Prostate gland (tissue), 2 donors: ENCODE measurements at places on chromosomes 2 and 18. TPM values are rescaled to one million over a fixed set of nuclear protein-coding genes. Genes with fewer than 3 reads are reported as not detected.
A peak's percentile ranks its signal among the peaks of the same experiment; 100 is the strongest.

RTP5 gene
- 0.14 TPM for total RNA-seq

DNA sequence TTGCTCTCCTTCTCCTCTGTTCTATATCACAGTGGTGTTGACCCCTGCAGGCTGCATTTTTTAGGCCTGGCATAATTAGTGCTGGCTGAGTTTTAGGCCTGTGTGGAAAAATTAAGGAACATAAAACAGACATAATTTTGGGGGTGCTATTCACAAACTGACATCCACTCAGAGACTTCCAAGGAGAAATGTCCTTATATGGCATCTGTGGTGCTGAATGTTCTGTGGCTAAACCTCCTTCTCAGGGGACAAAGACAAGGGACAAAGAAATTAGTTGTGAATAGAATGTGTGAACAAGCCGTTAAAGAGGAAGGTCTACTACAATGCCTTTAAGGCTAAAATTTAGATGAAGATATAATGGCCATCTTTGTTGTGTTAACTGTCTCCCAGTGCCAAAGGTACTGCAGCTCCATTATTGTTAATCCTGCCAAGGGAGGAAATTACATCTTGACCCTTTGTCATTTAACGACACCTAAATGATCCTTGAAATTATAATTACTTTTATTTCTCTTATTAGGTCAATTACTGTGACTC, 870.0 kb upstream of the CHAC2 start:
- no peaks in the 10 kb centered on the region for H3K27me3 ChIP-seq
- DNase-seq, result no peak
- no peaks in the 10 kb centered on the region for H3K36me3 ChIP-seq
- no peaks in the 10 kb centered on the region for H3K4me1 ChIP-seq
- no peak overlapping the region for H3K27ac ChIP-seq
- H3K4me3 ChIP-seq, result no peak overlapping the region

- H3K36me3 ChIP-seq, result no peaks in the 10 kb centered on the region
- no peaks in the 10 kb centered on the region for H3K4me1 ChIP-seq
- H3K27me3 ChIP-seq, result no peaks in the 10 kb centered on the region
- no peak overlapping the region for H3K4me3 ChIP-seq
- DNase-seq, result no peak
Measured at GRCh38 chr18:78765142-78765541, 214.5 kb upstream of the SALL3 start.

GRCh38 chr2:207603486-207603885, 21.7 kb downstream of the METTL21A start:
- no peak overlapping the region for H3K27ac ChIP-seq
- H3K27me3 ChIP-seq, result no peaks in the 10 kb centered on the region
- no peaks in the 10 kb centered on the region for H3K4me1 ChIP-seq

DNA sequence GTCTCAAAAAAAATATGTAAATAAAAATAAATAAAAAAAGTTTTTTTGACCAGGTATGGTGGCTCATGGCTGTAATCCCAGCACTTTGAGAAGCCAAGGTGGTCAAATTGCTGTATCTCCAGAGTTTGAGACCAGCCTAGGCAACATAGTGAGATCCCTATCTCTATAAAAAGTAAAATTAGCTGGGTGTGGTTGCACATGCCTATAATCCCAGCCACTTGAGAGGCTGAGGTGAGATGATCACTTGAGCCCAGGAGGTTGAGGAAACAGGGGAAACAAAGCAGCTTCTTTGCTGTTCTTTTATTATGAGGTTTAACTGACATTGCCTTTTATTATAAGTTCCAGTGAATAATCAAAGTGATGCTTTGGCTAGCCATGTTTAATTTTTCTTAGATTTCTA, 25.0 kb downstream of the ACTR2 start:
- no peaks in the 10 kb centered on the region for H3K27me3 ChIP-seq
- no peak overlapping the region for H3K27ac ChIP-seq
- no peak for DNase-seq

DNA sequence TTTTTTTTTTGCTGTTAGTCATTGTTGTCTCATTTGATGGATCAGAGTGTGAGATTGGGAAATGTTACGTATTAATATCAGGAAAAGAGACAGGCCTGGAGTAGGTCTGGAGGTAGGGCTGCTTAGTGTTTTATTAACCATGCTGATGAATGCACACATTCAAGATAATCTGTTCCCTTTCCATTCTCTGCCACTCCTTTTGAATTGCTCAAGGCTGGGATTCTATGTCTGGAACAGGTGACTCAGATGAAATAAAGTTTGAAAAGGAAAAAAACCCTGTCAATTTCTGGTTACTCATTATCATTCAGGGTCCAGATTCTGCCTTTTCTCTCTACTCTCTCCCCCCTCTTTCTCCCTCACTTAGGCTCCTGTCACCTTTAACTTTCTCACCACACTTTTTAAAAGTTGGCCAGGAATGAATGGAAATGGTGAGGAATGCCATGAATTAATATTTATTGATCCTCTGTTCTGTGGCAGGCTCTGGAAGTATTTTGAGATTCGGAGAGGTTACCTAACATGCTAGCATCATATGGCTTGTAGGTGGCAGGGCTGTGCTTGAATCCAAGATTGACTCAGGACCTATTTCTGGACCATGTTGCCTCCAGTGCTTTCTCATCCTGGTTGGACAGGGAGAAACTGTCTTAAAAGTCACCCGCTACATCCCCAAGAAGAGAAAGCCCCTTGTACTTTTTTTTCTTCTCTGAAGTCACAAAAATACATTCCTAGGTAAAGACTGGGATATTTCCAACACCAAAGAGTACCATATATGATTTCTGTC, 40.2 kb downstream of the MAP4K4 start:
- H3K4me3 ChIP-seq, result no peak overlapping the region
- H3K27ac ChIP-seq, result no peak overlapping the region
- no peaks in the 10 kb centered on the region for H3K27me3 ChIP-seq

TDRD15 gene
- total RNA-seq, result not detected

ASXL3 gene
- total RNA-seq, result 5.1 TPM

GRCh38 chr2:176081837-176082524, 1.8 kb downstream of the EVX2 start:
- no peak for DNase-seq
- peaks cover 28% of the 10 kb centered on the region for H3K27me3 ChIP-seq
- no peaks in the 10 kb centered on the region for H3K4me1 ChIP-seq
- H3K36me3 ChIP-seq, result no peaks in the 10 kb centered on the region
- H3K27ac ChIP-seq, result peak overlapping the region; percentile 77

COL4A3 gene
- 7.0 TPM for total RNA-seq

- no peak overlapping the region for H3K27ac ChIP-seq
- no peak for DNase-seq
- no peaks in the 10 kb centered on the region for H3K4me1 ChIP-seq
- no peaks in the 10 kb centered on the region for H3K27me3 ChIP-seq
Measured at GRCh38 chr18:46013484-46014189, 46.5 kb upstream of the EPG5 start.

DNA sequence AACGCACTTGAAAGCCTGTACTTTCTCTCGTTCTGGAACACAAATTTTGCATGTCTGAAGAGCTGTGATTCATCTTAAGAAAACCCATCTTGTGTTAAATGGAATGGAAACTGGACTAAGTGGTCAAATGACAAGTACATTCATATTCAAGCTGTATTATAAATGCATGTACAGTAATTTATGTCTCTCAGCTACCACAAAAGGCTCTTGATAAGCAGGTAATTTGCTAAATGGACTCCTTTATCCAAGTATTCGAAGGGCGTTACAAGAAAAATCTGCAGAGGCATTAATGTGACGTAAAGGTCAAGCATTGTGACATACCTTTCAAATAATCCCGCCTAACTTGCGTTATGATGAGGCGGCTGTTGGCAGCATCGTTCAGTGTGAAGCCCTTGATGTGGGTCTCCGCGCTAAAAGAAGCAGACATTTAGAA, 66.6 kb downstream of the ABCG8 start:
- no peak for DNase-seq
- no peaks in the 10 kb centered on the region for H3K4me1 ChIP-seq
- H3K27me3 ChIP-seq, result no peaks in the 10 kb centered on the region
- H3K27ac ChIP-seq, result no peak overlapping the region
- no peak overlapping the region for H3K4me3 ChIP-seq
- H3K36me3 ChIP-seq, result no peaks in the 10 kb centered on the region

GRCh38 chr2:239398521-239398921, 2.3 kb downstream of the HDAC4 start:
- H3K4me1 ChIP-seq, result no peaks in the 10 kb centered on the region
- no peaks in the 10 kb centered on the region for H3K36me3 ChIP-seq
- H3K4me3 ChIP-seq, result no peak overlapping the region
- H3K27ac ChIP-seq, result peak overlapping the region; percentile 76

DNA sequence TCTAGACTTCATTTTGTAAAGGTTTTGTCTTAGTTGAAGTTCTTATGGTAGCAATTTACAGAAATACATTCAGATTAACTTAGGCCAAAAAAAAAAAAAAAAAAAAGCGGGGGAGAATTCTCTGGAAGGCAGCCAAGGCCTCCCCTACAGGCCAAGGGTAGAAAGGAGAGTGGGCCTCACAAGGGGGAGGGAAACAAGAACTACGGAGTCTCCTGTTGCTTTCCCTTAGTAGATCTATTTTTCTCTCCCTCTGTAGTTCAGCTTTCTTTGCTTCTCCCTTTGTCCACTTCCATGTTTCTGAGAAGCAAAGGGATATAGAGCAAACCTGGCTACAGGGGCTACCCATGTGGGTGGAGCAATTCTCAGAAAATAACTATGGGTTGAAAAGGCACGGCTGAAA, 2.4 kb upstream of the STK11IP start:
- H3K4me3 ChIP-seq, result no peak overlapping the region
- H3K36me3 ChIP-seq, result no peaks in the 10 kb centered on the region
- no peak overlapping the region for H3K27ac ChIP-seq

DNA sequence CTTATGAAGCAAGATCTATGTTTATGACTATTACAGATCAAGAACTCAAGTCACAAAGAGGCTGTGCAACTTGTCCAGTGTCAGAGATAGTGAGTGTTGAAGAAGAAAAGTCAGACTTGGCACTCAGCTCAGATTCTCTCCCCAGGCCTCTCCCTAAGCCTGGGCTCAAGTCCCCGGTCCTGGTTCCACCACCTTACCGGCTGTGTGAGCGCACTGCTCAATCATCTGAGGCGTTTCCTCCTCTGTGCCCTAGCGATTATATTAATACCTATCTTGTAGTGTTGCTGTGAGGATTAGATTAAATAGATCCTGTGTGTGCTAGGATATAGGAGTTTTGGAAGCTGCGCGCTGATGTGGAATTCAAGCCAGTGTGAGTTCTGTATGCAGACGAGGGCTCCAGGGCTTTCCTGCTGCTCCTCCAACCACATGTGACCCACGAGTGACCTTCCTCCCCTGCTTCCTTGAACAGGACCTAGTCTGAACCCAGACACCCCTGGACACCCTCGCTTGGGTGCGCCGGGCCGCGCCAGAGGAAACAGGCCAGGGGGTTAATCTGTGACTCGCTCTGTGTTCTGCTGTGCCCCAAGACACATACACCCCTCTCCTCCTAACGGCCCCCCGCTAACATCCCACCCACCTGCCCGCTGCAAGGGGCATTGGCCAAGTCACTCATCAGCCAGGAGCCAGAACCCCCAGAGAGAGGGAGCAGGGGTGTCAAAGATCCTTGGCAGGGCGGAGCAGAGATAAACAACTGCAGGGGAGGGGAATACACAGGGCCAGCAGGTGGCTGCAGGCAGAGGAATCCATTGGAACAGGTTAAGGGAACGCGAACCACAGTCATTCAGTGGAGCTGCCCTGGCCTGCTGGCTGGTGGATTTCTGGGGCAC, 38.3 kb downstream of the TNS1 start:
- H3K27ac ChIP-seq, result peak overlapping the region; percentile 62
- no peak overlapping the region for H3K4me3 ChIP-seq
- H3K4me1 ChIP-seq, result peaks cover 8% of the 10 kb centered on the region

DNA sequence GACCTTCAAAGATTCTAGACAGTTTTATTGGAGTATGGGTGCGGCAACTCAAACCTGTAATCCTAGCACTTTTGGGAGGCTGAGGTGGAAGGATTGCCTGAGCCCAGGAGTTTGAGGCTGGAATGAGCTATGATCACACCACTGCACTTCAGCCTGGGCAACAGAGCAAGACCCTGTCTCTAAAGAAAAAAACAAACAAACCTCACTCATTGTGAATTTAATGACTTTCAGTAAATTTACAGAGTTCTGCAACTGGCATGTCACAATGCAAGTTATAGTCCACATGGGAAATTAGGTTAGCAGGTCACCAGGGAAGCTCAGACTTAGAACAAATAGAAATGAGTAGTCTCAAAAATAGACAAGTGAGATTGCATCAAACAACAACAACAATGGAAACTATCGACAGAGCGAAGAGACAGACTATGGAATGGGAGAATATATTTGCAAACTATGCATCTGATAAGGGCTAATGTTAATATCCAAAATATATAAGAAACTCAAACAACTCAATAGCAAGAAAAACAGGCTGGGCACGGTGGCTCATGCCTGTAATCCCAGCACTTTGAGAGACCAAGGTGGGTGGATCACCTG, 6.7 kb upstream of the NRBP1 start:
- H3K36me3 ChIP-seq, result no peaks in the 10 kb centered on the region
- H3K4me1 ChIP-seq, result no peaks in the 10 kb centered on the region
- no peak for DNase-seq
- H3K27ac ChIP-seq, result no peak overlapping the region

GRCh38 chr2:112290088-112290487, 14.7 kb downstream of the ZC3H6 start:
- no peak overlapping the region for H3K4me3 ChIP-seq
- H3K27ac ChIP-seq, result no peak overlapping the region
- no peaks in the 10 kb centered on the region for H3K4me1 ChIP-seq

- H3K4me3 ChIP-seq, result no peak overlapping the region
- no peaks in the 10 kb centered on the region for H3K36me3 ChIP-seq
Measured at GRCh38 chr2:210630873-210631560, 74.6 kb downstream of the CPS1 start.

GRCh38 chr18:56748698-56749268, 97.6 kb downstream of the WDR7 start:
- DNase-seq, result no peak
- H3K4me1 ChIP-seq, result no peaks in the 10 kb centered on the region
- no peak overlapping the region for H3K27ac ChIP-seq
- no peaks in the 10 kb centered on the region for H3K36me3 ChIP-seq
- no peak overlapping the region for H3K4me3 ChIP-seq

DNA sequence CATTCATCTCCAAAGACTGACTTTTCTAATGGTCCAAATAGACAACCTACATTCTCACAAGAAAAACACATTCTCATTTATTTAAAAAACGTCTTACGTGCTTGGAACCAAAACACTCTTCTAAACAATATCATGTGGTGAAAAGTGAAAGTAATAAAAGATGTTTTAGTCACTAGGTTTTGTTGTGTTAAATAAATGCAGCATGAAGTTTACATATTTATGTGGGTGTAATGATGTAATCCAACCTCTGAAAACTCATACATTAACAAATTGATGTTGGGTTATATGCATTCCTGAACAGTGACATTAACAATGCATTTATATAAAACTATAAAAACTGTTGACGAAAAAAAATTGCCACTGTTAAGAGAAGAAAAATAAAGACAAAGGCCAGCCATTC, 55.1 kb upstream of the ACVR2A start:
- no peaks in the 10 kb centered on the region for H3K36me3 ChIP-seq
- no peak overlapping the region for H3K27ac ChIP-seq
- no peak overlapping the region for H3K4me3 ChIP-seq
- H3K27me3 ChIP-seq, result no peaks in the 10 kb centered on the region

AQP12B gene
- total RNA-seq, result not detected

DNA sequence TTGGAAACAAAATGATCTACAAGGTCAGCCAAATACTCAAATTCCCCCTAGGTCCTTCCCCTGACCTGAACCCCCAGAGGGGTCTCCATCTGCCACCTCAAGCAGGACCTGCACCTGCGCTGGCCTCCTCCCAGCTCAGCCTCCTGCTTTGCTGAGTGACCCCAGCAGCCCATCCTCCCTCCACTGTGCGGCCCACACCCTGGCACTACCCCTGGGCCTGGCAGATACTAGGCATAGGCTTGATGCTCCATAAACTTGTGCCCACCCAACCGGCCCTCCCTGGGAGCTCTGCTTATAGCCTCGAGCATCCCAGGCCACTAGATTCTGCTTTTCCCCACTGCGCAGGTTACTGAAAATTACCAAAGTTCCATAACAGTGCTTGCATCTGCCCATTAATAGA, 156.2 kb downstream of the HDAC4 start:
- no peak for DNase-seq
- peaks cover 6% of the 10 kb centered on the region for H3K4me1 ChIP-seq
- no peak overlapping the region for H3K27ac ChIP-seq
- no peak overlapping the region for H3K4me3 ChIP-seq
